ENCODE measurements at places on chromosomes 1 and 21. TPM values are rescaled to one million over a fixed set of nuclear protein-coding genes. Genes with fewer than 3 reads are reported as not detected.

- no peak for DNase-seq
Observed at GRCh38 chr1:97895278-97895677, 25.6 kb downstream of the DPYD start.

GRCh38 chr21:29639366-29640079, 300.3 kb downstream of the GRIK1 start:
- DNase-seq = no peak

DNA sequence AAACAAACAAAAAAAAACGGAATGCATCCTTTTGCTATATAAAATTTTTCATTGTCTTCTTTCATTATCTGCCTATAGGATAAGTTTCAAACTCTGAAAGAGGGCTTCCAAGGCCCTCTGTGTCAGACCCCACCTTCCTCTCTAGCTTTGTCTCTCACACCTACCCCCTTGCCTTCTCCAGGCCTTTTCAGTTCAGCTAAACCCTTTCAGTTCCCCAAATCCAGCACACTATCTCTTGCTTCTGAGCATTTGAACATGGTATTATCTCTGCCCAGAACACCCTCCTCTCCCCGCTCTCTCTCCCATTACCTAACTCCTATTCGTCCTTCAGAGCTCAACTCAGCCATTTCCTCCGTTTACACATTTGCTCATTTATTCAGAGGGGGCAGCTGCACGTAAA, 35.7 kb downstream of the C1orf216 start:
- DNase-seq = no peak

- no peak for DNase-seq
Observed at GRCh38 chr1:54928327-54928726, 41.3 kb upstream of the DHCR24 start.

- DNase-seq = no peak
Observed at GRCh38 chr1:181061891-181062835, 26.3 kb upstream of the IER5 start.

DNA sequence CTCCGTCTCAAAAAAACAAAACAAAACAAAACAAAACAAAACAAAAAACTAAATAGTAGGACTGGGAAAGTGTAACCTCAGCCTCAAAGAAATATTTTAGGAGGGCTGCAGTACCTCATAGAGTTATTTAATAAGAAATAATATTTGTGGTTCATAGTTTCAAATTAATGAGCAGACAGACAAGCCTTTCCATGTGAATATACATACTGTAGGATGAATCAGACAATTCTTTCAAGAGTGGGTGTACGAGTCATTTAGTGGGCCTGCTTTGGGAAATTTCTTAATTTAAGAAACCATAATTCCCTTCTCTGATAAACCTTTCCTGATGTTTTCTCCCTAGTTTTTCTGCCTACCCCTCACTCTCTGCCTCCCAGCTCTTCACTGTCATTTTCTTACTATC, 52.5 kb downstream of the CDC14A start:
- DNase-seq = no peak

- no peak for DNase-seq
Observed at GRCh38 chr1:162704673-162705424, 72.6 kb downstream of the DDR2 start.

ANKRD34A gene
- polyA plus RNA-seq = 0.64 TPM

RNF207 gene
- polyA plus RNA-seq = 19.5 TPM

EFCAB14 gene
- 87.2 TPM for polyA plus RNA-seq

SYPL2 gene
- 8.3 TPM for polyA plus RNA-seq

ETV3L gene
- polyA plus RNA-seq = not detected

PLD5 gene
- 0.56 TPM for polyA plus RNA-seq
